Stimulated activated memory B cell treated with anti-CD40 and anti-IgM and Interleukin-4, amounts not matched to agents 10 μg/mL and 1 μg/mL and 100 μg/mL, for 72 hours (primary cell): ENCODE measurements at places on chromosomes 4 and X.

GRCh38 chrX:63506320-63506719 lies 155.2 kb upstream of the SPIN4 start:
- no peak for ATAC-seq

- ATAC-seq = no peak
Observed at GRCh38 chr4:10011885-10012284, 9.4 kb downstream of the SLC2A9 start.

DNA sequence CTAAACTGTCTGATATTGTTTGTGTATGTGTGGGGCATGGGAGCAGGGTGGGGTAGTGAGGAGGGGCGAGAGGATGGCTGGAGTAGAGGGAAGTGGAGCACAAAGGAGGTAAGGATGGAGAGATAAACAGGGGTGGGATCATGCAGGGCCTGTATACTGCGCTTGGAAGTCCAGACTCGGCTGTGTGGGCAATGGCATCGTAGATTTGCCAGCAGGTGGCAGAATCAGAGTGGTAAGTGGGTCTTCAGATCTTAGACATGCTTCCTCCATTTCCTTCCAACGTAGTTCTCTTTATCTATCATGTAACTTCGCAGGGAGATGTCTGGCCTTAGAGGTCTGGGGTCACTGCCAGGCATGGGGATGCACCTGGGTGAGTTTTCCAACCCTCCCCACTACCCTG lies 155.5 kb downstream of the PDGFRA start:
- no peak for ATAC-seq

DNA sequence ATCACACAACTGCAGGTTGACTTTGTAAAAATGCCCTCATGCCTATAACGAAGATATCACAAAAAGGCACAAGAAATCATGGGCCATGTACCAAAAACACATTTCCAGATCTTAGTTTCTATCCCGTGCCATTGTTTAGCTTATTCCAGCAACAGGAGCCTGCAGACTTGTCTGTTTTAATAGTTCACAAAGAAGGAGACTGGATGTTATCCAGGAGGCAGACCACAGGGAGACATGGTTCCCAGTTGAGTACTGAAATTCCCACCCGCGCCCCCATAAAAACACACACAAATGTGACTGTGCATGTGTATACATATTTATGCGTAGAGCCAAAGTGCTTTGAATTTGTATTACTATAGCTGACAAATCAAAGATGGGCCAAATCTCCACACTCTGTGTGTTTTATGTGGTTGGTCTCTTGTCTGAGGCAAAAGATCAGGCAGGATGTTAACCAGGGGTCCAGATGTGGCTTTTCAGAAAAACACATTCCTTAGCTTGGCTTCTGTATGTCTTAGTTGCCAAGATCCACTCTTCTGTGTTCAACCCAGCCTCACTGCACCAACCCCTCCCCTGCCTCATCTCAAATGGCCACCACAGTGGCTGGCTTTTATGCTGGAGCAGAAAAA lies 469.2 kb upstream of the DIPK2B start:
- ATAC-seq = no peak

DNA sequence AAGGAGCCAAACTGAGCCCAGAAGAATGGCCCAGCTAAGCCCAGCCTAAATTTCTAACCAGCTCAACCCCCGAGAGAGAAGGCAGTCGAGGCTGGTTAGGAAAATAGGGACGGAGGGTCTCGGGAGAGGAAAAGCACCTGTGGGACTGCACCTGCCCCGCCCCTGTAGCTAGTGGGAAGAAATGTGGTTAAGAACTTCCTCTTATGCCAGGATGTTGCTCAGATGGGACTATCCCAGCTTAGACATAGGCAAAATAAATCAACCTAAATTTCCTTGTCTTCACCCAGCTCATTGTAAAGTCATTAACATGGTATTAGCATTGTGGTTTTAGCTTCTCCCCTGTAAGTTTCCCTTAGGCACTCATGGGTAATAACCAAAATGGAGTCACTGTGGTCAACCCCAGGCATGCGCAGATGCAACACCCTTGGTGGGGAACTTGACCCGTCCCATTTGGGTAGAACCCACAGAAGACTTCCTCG lies 86.8 kb downstream of the ZNF718 start:
- peak; percentile 68 for ATAC-seq

DNA sequence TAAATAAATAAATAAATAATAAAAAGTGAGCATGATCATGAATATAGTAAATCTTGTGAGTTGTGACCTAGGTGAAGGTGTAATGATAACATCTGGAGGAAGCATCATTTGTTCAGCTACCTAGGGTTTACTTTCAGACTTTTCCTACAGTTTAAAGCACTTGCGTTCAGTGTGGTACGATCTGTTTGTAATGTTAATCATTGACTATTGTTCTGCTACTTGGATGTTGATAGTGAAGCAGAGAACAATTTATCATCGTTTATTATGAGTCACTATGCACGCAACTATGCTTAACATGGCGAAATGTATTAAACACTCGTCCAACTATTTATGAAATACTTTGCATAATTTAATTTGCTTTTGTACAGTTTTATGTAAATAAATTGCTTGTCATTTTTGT lies 426.2 kb downstream of the PCDH7 start:
- no peak for ATAC-seq

DNA sequence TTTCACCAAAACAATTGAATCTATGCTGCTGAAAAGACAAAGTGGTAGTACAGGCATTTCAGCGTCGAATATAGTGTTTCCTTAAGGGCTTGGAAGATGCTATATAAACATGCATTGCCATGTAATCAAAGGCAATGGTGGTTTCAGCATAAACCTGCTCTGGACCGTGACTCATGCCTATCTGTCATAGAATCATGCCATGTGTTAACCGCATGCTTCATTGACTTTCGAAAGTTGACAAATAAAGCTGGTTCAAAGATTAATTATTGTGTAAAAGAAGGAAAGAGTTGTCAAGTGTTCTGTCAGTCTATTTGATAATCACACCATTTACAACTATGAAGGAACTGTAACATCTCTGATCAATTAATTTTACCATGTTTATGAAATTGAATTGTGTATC lies 83.2 kb downstream of the FUNDC1 start:
- ATAC-seq = no peak

DNA sequence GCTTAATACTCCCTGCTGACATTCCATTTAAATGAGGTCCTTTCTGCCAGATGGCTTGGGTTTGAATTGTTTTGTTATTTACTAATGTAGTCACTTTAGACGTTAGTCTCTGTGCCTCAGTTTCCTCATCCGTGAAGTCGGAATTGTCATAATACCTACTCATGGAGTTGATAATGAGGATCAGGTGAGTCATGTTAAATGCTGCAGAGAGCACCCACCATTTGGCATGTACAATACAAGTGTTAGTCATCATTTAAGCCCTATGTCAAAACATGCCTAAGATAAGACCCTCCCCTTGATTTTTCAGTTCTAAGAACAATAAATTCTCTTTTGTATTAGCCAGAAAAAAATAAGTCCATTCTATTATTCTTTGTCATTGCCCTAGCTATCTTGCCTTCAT lies 534.8 kb upstream of the HTR2C start:
- ATAC-seq = no peak

DNA sequence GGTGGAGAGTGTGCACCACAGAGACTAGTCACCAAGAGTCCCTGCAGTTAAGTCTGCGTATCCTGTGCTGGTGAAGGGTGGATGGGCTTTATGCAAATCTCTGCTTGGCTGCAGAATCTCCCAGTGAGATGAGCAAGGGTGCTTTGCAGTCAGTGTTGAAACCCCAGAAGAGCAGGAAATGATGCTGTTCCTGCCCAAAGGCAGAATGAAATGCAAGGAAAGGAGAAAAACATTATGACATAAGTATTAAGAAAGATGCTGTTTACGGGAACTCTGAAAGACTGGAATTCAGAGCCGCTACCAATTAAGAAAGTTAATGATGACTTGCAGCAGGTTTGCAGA lies 25.4 kb upstream of the ACSL1 start:
- ATAC-seq = peak; percentile 88
